ENCODE measurements at places on chromosomes 12 and 14. TPM values are rescaled to one million over a fixed set of nuclear protein-coding genes. Genes with fewer than 3 reads are reported as not detected.

ARHGDIB gene
- total RNA-seq, result 0.79 TPM

GARIN6 gene
- not detected for total RNA-seq

RIMBP2 gene
- 0.08 TPM for total RNA-seq

ESR2 gene
- total RNA-seq, result 0.08 TPM

E2F7 gene
- 8.6 TPM for total RNA-seq
